ENCODE measurements at places on chromosomes 5 and 9. TPM values are rescaled to one million over a fixed set of nuclear protein-coding genes. Genes with fewer than 3 reads are reported as not detected.

The IL4 gene
- total RNA-seq: not detected

The SUSD1 gene
- total RNA-seq: 19.0 TPM

The OR1Q1 gene
- not detected for total RNA-seq

The TAF1L gene
- total RNA-seq: 0.05 TPM

The TMEM215 gene
- total RNA-seq: not detected

The PCDHB4 gene
- 5.2 TPM for total RNA-seq

The GCNT4 gene
- 3.0 TPM for total RNA-seq

The SLC34A3 gene
- not detected for total RNA-seq

The GRIA1 gene
- total RNA-seq: 0.19 TPM

The ZCCHC10 gene
- total RNA-seq: 14.8 TPM

- DNase-seq: no peak
Observed at GRCh38 chr9:133472753-133473378, 6.0 kb downstream of the SLC2A6 start.

- DNase-seq: no peak
Observed at GRCh38 chr5:149702607-149702933, 27.5 kb upstream of the PPARGC1B start.

DNA sequence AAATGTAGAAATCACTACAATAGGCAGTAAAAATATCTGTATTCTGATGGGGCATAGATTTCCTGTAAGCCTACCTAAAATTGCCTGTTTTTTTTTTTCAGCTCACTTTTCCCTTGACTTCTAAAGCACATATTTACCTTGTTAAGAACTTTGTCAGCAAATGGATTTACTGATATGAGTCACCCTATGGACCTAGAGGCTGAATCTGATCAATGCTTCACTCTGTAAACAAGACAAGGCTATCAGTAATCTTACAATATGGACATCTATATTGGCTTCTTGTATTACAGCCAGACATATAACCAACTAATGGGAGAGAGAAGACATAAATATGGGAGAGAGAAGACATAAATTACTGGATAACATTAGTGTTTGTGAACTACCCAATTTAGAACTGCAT is 792.7 kb upstream of the CHD1 start:
- DNase-seq: no peak

- peak; percentile 93 for DNase-seq
Observed at GRCh38 chr9:119968836-119969707, 599.8 kb upstream of the BRINP1 start.

- DNase-seq: no peak
Observed at GRCh38 chr5:147384346-147385193, 125.3 kb downstream of the DPYSL3 start.

GRCh38 chr5:134567641-134568336 is 42.3 kb downstream of the JADE2 start:
- DNase-seq: peak; percentile 88

DNA sequence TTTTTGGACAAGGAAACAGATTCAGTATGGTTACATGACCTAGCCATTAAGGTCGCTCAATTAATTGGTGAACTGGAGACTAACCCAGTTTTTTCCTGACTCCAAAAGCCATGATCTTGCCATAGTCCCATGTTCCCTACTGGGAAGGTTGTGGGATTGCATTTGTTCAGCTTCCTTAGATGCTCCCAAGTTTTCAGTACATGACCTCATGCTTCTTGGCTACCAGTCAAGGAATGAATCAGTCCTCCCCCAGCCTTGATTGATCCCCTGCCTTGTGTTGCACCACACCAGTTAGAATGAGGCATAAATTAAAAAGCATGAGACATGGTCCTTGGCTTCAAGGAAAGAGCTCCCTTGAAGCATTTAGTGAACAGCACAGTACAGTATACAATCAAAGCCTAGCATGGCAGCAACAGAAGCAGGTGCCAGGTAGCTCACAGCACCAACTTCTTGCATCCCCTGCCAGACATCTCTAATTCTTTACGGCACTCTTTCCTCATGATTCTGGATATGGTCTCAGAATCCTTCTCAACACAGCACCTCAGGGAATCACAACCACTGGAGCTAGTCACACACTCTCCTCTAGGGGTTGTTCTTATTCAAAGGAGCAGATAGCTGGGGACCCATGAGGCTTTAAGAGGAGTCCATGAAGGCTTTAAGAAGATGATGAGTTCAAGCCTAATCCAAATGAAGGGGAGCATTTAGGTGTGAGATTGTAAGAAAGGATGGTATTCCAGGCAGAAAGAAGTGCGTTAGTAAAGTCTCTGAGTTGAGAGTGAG is 295.5 kb upstream of the CLINT1 start:
- DNase-seq: no peak

- no peak for DNase-seq
Observed at GRCh38 chr9:69633716-69634115, 38.5 kb downstream of the APBA1 start.

DNA sequence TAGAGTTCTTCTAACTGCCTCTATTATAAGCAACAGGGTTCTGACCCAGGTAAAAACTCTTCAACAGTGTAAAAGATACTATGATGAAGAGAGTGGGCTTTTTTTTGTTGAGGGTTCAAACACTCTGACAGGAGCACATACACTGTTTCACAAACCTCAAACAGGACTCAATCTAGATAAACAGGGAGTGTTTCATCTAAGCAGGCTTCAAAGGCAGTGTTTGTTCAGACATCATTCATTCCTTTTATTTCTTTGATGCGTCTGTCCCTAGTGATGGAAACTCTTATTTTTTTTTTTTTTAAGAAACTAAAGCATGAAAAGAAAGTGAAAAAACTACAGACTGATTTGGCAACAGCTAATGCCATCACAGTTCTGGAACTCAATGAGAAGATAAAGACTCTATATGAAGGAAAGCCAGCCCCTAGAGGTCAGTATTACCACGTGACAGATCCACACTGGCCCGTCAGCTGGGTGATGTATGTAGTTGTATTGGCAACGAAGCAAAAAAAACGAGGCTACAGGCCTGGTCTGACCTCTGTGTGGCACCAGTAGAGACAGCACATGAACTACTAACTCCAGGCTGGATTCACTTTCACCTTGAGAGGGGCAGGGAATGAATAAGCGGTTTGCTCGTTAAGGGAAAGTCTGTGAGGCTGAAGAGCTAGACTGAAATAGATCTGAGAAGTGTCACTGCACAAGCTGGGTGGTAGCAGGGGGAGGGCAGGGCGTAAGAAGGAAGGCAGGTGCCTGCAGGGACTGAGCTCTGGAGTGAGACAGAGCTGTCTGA is 172.2 kb downstream of the CCDC192 start:
- no peak for DNase-seq

DNA sequence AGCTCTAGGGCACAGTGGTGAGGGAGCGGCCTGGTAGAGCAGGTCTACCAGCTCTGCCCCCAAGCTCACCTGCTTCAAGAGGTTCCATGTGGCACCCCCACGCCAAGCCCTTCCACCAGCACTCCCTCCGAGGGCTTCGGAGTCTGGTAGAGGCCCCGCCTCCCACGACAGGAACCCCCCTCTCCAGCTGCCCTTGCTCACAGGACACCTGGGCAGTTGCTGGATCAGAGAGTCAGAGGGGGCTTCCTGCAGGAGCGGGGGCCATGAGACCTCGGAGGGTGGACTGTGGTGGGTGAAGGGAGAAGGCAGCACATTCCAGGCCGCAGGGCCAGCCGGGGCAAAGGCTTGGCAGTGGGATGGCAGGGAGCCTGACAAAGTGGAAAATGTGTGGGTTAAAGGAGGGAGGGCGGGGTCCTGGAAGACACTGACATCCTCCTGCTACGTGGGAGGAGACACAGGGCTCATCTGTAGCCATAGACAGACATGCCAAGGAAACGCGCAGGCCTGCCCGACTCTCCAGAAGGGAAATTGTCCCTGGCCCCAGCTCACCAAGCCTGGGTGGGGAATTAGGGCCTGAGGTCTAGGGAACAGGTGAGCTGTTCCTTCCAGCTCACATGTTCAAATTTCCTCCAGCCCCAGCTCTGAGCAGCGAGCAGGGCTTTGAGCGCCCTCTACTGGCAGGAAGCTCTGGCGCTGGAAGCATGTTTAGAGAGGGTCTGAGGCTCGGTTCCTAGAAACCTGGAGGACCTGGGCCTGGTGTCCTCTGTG is 74.2 kb downstream of the NTNG2 start:
- DNase-seq: peak; percentile 91

- DNase-seq: peak; percentile 67
Observed at GRCh38 chr9:103407260-103407659, 412.1 kb downstream of the CYLC2 start.

DNA sequence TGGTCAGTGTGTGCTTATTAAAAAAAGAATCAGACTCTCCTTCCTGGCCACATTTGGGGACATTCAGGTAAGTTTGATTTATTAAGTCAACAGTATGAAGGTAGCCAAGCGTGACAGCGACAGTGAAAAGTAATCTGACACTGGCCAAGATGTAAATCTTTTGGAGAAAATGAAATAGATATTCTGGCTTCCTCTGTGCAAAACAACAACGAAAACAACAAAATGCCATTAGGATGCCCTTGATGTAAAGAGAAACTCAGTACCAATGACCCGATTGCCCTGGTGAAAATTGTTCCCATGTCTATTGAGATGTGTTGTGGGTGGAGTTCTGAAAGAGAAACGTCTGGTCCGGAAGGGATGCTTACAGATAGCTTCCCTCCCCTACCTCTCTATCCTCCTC is 267.8 kb downstream of the MAT2B start:
- no peak for DNase-seq

DNA sequence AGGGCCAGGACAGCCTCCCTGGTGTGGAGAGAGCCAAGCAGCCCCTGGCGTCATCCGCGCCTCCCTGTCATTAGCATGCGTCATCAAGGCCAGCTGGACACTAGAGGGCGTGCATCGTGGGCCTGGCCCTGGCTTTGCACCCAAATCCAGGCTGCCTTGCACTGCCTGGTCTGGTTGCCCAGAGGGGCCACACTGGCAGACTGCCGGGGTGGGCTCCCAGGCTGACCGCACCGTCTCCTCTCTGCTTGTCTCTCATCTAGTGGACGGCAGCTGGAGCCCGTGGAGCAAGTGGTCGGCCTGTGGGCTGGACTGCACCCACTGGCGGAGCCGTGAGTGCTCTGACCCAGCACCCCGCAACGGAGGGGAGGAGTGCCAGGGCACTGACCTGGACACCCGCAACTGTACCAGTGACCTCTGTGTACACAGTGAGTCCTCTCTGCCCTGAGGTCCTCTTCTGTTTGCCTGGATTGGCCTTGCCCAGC is 29.0 kb downstream of the HK3 start:
- DNase-seq: no peak

DNA sequence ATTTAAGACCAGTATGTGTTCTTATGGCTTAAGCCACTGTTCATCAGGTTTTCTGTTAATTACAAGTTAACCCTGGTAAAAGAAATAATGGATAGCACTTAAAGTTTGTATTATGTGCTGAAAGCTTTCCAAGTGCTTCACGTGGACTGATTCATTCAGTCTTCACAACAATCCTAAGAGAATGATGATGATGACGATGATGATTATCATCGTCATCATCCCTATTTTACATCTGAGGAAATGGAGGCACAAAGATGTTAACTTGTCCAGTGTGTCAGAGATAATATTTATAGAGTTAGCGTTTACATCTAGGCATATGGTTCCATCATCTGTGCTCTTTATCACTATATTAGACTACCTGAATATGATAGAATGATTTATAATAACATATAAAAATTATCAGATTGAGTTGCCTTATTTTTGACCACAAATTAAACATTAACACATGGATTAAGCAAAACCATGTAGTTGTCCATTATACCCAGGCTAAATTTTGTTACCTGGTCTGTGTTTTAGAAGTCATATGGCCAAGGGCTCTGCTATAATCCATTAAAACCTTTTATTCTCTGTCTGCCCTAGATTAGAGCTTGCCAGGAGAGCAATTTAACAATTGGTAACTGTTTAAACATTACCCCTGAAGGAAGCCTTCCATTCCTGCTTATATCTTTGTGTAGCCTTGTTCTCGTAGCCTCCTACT is 102.3 kb upstream of the MAP3K1 start:
- no peak for DNase-seq

GRCh38 chr5:5011151-5011550 is 129.0 kb upstream of the ADAMTS16 start:
- no peak for DNase-seq

Measured in posterior vena cava (tissue), 2 donors.